Activated CD8-positive, alpha-beta memory T cell treated with anti-CD3 and anti-CD28 coated beads for 1 hour (primary cell): ENCODE measurements at places on chromosomes 3 and 15.

GRCh38 chr3:10726787-10727186 is 89.2 kb upstream of the SLC6A11 start:
- no peak for DNase-seq

GRCh38 chr3:139975594-139976365 is 40.8 kb downstream of the CLSTN2 start:
- DNase-seq: no peak

DNA sequence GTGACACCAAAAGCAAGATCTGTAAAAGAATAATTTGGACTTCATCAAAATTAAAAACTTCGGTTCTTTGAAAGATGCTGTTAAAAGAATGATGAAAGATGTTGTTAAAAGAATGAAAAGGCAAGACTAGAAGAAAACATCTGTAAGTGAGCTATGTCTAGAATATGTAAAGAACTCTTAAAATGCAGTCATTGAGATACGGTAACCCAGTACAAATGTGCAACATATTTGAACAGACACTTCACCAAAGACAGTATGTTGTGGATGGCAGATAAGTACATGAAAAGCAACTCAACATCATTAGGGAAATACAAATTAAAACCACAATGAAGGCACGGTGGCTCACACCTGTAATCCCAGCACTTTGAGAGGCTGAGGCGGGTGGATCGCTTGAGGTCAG is 139.5 kb downstream of the LRIG1 start:
- no peak for DNase-seq

DNA sequence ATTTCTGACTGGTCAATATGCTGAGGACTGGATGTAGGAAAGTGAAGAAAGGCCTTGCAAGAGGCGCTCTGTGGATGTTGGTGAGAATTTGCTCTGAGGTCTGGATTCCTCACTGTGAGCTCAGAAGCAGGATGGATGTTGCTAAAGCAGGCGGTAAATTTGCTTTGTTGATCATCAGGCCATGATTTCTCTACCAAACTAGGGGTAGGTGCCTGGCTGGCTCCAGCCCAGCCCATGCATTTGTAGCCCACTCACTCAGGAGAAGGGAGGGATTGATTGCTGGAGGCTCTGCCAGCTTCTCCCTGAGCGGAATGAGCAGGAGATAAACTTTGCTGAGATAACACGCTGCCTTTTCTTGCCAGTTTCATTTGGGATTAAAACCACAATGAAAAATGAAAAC is 44.3 kb upstream of the NTRK3 start:
- DNase-seq: no peak

DNA sequence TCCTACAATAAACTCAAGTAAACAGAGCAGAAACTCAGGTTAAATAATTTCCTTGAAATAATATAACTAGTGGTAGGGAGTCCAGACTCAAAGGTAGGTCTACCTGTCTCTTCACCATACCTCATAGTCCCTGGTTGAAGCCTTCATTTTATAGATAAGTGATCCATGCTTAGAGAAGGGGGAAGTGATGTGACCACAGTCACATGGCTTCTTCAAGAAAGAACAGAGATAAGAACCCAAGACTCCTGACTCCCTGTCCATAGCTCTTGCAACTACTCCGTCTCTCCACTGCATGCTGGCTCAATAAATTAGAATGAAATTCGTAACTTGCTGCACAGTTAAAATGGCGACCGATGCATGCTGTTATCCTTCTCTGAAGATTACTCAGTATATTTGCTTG is 11.0 kb upstream of the C15orf61 start:
- DNase-seq: no peak

DNA sequence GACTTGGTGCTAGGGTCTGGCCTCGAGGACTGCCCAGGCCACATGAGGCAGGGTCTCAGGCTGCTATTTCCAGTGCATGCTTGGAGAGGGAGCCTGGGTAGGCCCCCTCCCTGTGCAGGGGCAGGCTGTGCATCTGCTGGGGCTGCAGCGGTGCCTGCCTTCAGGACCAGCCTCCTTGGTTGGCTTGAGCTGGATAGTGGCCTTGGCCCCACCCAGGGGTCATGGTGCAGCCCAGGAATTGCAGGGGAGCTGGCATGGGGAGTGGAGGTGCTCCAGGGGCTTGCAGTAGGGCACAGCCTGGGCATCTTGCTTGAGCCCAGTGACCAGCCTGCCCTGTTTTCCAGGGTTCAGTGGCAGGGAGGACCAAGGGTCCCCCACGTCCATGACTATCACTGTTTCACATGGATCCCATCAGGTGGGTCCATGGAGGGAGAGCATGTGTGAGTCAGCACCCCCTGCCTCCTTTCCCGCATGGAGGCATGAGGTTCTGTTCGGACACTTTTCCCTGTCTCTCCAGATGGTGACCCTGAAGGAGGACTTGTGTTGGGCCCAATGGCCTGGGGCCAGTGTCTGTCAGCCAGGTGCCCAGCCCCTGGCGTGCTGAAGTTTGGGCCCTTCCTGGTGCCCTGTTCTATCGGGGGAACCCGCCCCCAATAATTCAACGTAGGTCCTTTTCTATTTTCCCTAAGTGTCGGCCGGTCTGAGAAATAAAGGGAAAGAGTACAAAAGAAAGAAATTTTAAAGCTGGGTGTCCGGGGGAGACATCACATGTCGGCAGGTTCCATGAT is 218.6 kb downstream of the SNRPN start:
- no peak for DNase-seq

GRCh38 chr15:92079047-92079446 is 225.5 kb downstream of the SLCO3A1 start:
- no peak for DNase-seq

GRCh38 chr15:73028031-73028430 is 24.2 kb upstream of the NEO1 start:
- DNase-seq: no peak

DNA sequence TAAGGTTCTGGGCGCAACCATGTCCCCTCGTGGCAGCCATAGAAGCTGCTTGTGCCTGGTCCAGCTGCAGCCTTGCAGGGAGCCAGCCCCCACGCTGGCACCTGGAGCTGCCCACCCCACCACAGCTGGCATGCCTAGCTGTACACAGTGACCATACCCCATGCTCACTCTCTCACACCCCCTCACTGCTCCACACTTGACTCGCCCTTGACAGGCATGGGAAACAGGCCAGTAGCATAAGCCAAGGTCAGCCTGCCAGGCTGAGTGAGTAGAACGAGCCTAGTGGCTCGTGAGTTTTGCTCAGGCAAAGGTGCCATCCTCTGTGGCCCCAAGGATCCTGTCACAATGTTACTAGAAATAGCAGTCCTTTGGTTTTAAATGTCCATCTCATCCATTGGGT is 52.7 kb upstream of the CADM2 start:
- DNase-seq: no peak

DNA sequence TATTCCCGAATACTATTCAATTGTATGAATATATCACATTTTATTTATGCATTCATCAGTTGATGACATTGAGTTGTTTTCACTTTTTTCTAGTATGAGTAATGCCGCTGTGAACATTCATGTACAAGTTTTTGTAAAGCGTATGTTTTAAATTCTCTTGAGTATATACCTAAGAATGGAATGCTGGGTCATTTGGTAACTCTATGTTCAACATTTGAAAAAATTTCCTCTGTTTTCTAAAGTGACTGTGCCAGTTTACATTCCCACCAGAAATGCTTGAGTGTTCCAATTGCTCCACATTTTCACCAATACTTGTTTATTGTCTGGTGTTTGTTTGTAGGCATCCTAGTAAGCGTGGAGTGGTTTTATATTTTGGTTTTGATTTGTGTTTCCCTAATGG is 144.5 kb downstream of the EPHA6 start:
- DNase-seq: no peak

DNA sequence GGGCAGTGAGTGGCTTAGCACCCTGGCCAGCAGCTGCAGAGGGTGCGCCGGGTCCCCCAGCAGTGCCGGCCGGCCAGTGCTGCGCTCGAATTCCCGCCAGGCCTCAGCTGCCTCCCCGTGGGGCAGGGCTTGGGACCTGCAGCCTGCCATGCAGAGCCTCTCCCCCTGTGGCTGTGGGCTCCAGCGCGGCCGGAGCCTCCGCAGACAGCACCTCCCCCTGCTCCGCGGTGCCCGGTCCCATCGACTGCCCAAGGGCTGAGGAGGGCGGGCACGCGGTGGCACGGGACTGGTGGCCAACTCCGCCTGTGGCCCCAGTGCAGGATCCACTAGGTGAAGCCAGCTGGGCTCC is 386.3 kb downstream of the CNTN4 start:
- no peak for DNase-seq

- DNase-seq: no peak
Observed at GRCh38 chr3:192655628-192656027, 71.7 kb downstream of the FGF12 start.

DNA sequence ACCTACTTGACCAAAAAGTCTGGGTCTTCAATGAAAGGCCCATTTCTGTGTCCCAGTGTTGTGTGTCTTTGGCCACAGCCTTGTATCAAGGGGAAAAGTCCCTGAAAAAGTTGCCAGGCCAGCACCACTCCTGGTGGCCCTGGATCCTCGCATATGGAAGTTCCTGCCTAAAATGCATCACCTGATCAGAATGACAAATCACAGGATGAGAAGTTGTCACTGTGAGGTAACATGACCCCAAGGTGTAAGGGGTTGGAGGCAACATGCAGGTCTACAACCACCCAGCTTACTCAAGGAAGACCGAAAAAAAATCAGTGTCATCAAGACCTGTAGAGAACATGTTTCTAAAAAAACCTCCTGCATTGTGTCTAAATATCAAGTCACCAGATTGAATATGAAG is 25.6 kb downstream of the PARP15 start:
- no peak for DNase-seq

DNA sequence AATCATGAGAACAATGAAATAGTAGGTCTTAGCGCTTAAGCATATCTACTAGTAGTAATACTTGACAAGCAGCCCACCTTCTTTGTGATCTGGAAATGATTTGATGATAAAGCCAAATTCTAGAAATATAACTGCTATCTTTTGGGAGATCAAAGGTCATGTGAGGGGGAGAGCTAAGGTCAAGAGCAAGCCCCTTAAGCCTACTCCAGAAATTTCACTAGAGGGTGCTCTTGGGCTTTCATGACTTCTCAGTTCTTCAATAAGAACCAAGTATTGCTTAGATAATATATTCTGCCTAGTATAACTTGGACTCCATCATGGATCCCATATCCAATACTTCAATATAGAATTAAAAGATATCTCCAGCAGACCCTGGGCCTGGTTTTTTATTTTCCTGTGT is 319.6 kb downstream of the ZBTB20 start:
- DNase-seq: no peak

- no peak for DNase-seq
Observed at GRCh38 chr3:168220556-168220955, 124.8 kb upstream of the GOLIM4 start.

DNA sequence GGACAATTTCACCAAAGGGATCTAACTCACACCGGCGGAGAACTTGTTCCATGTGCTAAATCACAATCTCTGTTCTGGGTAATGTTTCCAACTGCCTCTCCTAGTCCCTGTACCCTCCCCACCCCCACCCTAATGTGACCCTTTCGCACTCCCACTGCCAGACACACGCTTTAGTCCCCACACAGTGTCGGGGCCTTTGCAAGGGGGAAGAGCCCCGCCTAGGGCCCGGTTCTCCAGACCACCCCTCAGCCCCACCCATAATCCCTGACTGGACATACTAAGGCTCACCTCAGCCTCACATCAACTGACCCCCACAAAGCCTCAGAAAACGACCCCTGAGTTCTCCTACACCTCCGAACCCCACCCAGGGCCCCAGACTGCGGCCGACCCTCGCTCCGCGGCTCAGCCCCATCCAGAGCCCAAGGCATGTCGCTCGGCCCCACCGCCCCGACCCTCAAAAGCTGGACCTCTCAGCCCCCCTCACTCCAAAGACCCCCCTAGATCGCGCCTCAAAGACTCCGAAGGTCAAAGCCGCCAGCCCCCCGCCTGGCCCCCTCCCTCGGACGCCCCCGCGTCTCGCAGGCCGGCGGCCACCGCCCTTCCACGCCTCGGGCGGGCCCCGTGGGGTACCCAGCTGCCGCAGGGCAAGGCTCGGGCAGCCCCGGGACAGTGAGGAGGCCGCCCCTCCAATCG is 72.0 kb upstream of the MAP4 start:
- DNase-seq: no peak

- DNase-seq: no peak
Observed at GRCh38 chr3:70621451-70621850, 309.0 kb upstream of the MDFIC2 start.

- no peak for DNase-seq
Observed at GRCh38 chr3:86178095-86178494, 812.9 kb downstream of the VGLL3 start.

DNA sequence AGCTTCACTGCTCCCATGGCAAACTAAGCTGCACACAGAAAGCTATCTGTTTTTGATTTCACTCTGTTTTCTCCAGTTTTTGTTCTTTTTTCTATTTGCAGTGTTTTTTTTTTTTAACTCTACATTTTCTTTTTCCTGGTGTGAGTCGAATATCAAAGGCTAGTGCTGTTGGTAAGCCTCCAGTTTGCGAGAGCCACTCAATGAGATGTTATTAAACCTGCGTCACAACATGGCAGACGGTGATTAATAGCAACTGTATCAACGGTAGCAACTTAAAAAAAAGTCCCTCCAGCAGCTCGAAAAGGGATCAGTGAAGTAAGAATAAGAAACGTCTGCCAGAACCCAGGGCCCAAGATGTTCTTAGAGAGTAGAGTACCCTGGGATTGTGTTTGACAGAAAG is 84.1 kb downstream of the MEIS2 start:
- no peak for DNase-seq

DNA sequence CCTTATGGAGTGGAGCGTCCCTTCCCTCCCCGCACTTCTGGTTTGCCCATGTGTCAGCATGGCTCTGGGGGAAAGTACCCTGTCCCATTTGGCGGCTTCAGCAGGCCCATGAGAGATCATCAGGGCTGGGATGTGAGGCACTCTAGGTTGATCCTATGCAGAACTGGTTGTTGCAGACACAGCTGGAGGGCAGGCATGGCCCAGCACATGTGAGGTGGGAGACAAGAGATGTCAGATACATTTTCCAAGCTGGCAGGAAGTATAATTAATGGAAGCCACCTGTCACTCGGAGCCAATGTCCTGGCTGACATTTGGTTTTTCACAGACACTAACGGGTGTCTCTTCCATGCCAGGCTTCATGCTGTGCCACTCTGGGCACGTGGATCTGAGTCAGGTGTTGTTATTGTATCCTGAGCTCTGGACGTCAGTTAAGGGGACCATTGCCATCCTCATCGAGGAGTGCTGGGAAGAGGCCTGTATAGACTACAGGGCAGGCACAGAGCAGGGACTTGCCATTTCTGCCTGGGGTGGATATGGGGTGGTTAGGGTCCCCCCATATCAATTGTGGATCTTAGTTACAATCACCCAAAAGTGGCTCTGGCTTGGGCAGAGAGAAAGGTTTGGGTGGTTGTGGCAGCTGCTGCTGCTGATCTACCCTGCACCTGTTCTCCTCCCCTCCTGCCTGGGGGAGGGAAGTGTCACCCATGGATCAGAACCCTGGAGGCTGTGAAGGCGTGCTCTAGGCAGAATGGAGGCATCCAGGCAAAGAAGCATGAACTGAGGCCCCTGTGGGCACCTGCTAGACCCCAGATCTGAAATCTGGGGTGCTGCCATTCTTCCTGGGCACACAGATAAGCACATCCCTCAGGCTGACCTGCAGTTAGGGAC is 140.7 kb downstream of the FBLN2 start:
- no peak for DNase-seq

GRCh38 chr3:104987859-104988258 is 378.9 kb upstream of the ALCAM start:
- DNase-seq: no peak
